Hematopoietic multipotent progenitor cell (in vitro differentiated cells): ENCODE measurements at places on chromosomes 13 and 19.

DNA sequence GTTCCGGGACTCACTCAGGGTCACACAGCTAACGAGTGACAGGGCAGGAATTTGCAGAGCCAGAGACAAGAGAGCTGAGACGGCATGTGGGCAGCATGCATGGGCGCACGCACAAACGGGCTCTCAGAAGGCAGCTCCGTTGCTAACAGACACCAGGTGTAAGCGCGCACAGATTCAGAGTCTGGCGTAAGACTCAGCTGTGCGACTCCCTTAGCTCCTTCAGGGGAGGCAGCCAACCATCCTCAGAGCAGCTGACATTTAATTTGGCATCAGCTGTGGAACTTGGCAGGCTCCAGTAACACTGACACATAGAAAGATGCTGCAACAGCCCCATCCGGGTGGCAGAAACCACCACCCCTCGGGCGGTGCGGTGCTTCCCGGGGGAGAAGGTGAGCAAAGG is 7.5 kb upstream of the TM6SF2 start:
- no peak for DNase-seq

DNA sequence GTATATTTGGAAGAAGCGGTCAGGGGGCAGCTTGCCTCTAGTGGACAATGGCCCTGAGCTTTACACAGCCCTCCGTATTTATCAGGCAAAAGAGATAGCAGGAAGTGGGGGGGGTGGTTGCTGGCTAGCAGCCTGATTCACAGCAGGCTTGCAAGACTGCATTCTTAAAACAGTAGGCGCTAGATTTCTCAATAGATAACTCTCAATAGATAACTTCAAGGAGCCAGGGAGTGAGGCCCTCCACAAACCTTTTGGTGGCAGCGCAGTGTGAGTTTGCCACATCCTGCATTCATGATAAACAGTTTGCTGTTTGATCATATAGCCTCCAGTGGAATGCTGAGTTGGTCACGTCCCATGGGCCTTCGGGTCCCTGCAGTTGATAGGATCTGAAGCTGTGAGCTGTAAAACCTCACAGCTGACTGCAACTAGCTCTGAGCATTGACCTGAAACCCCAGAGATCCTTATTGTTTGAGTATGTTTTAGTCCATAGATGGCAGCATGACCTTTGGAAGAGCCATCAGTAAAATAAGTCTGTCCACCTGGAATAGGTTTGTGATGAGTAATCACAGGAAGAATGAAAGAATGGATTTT is 12.2 kb downstream of the FPR3 start:
- no peak for DNase-seq

- DNase-seq = no peak
These were observed 348.3 kb downstream of the LIG4 start for GRCh38 chr13:107866941-107867623.

- DNase-seq = no peak
These were observed 348.5 kb downstream of the FOXO1 start for GRCh38 chr13:40317980-40318327.

DNA sequence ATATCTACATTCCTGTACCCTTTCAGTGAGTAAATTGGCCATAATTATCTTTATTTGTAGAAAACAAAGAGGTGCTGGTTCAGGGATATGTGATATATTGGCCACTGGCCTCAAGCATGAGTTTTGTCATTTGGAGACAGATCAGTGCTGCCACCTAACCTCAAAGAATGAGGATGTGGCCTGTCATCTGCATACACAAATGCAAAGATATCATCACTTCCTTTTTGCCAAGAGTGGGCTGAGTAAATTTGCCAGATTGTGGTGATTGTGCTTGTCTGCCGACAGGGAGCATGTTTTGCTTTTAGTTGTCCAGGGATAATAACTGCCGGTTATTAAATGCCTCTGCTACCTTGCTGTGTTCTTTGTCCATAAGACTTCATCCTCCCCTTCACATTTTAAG is 44.2 kb downstream of the WASF3 start:
- DNase-seq = peak; percentile 69

DNA sequence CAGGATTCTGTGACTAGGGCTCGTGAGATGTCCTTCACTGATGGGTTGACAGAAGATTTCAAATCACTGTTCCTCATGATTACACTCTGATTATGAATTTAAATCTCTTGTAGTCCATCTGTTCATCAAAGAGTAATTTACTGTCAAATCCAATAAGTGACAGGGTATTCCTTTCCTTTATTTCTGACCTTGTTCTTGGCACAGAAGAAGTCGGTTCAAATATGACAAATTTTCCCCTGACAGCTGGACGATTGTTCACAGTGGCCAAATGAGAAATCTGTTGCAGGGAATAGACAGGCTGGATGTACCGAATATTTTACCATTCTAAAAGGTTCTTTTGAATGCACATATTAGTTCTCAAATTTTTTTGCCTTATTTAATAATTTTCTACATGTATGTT is 767.3 kb upstream of the GPC6 start:
- no peak for DNase-seq

DNA sequence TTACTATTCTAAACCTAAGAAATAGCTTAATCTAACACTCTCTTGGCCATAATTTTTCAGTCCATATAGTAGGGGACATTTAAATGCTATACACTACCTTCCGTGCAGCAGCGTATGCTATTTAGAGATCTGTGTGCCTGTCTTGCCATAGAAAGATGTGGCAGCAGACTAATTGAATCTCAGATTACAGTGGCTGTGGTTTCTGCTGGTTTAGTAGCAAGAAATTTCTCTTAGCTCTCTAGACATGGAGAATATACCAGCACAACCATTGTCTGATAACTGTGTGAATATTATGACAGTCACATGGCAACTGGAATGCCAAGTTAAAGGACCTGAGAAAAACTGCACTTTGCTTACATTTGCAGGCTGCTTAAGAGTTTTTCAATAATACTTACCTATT is 672.4 kb upstream of the MIR17HG start:
- no peak for DNase-seq

DNA sequence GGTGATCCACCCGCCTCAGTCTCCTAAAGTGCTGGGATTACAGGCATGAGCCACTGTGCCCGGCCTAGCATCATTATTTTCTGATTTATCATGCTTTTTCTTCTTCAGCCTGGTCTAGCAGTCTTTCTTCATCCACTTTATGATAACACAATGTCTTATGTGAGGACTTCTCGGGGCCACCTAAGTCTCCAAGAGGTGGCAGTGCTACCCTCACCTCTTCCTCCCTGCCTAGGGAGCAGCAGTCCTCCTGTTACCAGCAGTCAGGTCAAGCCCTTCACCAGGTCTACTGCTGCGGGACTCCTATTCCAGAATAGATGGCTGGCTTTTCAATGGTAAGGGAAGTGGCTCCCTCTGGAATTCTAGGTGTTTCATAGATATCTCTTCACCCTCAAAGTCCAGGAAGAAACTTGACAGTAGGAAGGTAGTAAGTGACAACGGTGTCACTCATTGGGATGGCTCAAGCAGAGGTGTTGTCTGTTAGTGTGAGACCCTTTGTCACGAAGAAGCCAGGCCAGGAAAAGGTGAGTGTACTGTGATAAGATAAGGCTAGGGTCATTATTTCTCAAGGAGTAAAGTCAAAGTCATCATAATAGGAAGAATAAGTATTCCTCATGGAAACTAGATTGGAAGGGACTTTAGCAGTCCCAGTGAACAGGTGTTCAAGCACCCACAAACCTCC is 164.0 kb downstream of the KLF5 start:
- no peak for DNase-seq
